Muscle of arm (tissue), 14 donors: ENCODE measurements at places on chromosomes 3 and 15.
A peak's percentile ranks its signal among the peaks of the same experiment; 100 is the strongest.

GRCh38 chr15:84961707-84962106 lies 19.9 kb upstream of the PDE8A start:
- DNase-seq: no peak

DNA sequence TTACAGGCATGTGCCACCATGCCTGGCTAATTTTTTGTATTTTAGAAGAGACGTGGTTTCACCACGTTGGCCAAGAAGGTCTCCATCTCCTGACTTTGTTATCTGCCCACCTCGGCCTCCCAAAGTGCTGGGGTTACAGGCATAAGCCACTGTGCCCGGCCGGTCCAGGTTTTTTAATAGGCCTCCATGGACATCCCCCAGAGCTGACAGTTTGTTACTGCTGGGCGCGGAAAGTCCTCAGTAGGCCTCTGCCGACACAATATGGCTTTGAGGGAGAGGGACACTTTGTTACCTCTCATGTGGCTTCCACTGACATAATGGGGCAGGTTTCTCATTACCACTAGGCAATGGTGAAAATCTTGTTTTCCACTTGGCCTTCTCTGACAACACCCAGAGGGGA lies 152.0 kb downstream of the WNT7A start:
- DNase-seq: no peak

DNA sequence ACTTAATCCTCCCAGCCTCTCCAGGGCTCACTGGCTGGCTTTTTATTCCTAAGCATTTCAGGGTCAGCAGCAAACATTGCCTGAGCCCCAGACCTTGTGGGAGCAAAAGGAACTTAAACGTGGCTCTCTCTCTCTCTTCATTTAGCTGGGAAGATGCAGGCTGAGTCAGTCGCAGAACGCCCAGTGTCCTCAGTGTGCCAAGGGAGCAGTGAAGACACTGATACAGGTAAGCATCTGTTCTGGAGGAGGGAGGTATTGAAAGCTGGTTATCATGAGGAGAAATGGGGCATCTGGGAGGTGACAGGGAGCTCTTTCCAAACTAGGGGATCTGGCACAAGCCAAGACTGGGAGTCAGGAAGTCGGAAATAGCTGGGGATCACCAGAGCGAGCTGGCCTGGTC lies 4.3 kb downstream of the RHOV start:
- no peak for DNase-seq

DNA sequence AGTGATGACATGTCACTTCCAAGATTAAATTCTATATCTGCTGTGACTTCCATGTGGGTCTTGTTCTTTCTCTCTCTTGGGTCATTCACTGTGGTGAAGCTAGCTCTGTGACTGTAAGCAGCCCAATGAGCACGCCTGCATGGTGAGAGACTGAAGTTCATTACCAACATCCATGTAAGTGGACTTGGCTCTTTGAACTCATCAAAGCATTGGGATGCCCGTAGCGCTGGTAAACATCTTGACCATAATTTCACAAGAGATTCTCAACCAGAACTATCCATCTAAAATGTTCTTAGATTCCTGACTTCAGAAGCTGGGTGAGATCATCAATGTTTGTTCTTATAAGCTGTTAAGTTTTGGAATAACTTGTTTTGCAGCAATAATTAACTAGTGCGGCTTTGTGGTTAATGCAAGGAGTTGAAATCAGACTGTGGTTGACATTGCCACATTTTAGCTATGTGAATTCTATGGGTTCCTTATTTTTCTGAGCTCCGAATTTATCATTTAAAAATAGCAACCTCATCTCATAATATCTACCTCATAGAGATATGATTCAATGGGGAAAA lies 31.6 kb upstream of the LRRC3B start:
- DNase-seq: no peak

- DNase-seq: no peak
These were observed 15.8 kb downstream of the APBA2 start for GRCh38 chr15:28901587-28901980.

GRCh38 chr3:49025793-49026520 lies 3.2 kb downstream of the IMPDH2 start:
- no peak for DNase-seq

DNA sequence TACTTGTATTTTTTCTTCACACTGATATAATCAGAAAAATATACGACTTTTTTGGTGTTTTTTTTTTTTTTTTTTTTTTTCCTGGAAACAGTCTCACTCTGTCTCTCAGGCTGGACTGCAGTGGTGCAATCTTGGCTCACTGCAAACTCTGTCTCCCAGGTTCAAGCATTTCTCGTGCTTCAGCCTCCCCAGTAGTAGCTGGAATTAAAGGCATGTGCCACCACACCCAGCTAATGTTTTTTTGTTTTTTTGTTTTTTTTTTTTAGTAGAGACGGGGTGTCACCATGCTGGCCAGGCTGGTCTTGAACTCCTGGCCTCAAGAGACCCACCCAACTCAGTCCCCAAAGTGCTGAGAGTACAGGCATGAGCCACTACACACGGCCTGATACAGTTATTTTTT lies 20.8 kb upstream of the DNAAF4 start:
- no peak for DNase-seq

DNA sequence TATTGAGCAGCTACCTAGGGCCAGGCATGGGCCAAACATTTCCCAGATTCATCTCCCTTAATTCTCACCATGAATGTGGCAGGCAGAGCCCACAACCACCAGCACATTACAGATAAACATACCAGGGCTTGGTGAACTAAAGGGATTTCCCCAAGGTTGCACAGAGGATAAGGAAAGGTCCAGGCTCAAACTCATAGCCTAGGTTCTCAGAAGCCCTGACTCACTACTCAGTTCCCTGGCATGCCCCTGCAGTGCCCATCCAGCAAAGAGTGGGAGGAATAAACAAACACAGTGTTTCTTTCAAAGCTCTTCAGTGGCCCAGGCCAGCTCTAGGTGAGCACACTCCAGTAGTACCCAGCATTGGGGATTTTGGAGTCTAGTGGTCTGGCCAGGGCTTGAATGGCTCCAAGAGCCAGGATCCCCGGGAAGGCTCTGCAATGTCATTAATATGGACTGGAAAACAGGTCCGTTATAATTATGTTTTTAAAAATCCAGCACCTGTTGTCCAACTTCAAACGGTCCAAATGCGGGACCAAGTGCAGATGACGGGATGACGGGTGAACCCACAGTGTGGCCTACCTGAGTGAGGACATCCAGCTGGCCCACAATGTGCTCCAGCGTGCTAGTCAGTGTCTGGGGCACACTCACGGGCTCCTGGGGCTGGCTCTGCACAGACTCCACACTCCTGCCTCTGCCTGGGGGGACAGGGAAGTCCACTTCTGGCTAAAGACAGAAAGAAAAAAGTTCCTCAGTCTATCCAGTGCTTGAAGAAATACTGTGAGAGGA lies 39.8 kb upstream of the DUSP7 start:
- DNase-seq: no peak

DNA sequence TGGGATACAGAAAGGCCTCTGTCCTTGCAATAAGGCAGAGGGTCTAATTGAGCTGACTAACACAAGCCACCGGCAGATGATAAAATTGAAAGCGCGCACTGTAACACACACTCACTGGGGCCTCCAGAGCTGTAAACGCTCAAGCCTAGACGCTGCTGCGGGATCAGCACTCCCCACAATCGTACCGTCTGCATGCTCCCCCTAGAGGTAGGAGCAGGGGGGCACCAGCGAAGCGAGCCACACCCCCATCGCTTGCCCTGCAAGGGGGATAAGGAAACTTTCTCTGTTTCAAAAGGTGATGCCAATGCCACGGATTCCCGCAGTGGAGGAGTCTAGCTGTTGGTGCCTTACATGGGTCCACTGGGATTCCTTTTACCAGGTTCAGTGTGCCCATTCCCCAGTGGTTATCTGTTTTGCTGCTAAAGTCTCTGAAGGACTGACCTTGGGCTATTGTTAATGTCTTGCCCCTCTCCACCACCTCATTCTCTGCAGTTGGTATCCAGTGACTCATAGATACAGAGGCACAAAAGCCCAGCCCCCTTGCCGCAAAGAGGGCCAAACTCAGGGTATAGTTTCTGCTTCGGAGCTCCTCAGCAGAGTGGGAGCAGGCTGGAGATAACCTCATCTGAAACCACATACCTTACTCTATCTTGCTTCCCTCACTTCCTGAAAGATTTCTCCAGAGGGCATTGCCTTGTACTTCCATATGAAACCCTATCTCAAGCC lies 139.3 kb upstream of the KBTBD8 start:
- DNase-seq: no peak

GRCh38 chr15:100667405-100668347 lies 65.3 kb downstream of the ASB7 start:
- DNase-seq: peak; percentile 88

GRCh38 chr15:101448336-101448735 lies 41.2 kb downstream of the PCSK6 start:
- DNase-seq: no peak

- no peak for DNase-seq
These were observed 525.8 kb upstream of the PROK2 start for GRCh38 chr3:72310419-72311380.
